ENCODE measurements at places on chromosomes 4 and X.

- DNase-seq: no peak
Observed at GRCh38 chr4:182862141-182862875, 54.9 kb downstream of the DCTD start.

- DNase-seq: no peak
Observed at GRCh38 chr4:68176904-68177303, 47.2 kb upstream of the TMPRSS11F start.

DNA sequence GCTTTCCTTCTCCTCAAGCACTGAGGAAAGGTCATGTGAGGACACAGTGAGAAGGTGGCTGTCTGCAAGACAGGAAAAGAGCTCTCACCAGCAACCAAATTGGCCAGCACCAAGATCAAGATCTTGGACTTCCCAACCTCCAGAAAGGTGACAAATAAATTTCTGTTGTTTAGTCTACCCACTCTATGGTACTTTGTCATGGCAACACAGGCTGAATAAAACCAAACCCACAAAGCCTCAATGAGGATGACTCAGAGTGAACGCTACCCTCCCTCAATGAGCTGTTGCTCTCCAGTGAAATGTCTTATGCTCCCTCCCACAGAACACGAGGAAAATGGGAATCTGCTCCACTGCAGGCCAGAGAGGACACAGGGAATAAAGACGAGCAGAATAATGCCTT, 244.1 kb downstream of the RAB28 start:
- DNase-seq: no peak

DNA sequence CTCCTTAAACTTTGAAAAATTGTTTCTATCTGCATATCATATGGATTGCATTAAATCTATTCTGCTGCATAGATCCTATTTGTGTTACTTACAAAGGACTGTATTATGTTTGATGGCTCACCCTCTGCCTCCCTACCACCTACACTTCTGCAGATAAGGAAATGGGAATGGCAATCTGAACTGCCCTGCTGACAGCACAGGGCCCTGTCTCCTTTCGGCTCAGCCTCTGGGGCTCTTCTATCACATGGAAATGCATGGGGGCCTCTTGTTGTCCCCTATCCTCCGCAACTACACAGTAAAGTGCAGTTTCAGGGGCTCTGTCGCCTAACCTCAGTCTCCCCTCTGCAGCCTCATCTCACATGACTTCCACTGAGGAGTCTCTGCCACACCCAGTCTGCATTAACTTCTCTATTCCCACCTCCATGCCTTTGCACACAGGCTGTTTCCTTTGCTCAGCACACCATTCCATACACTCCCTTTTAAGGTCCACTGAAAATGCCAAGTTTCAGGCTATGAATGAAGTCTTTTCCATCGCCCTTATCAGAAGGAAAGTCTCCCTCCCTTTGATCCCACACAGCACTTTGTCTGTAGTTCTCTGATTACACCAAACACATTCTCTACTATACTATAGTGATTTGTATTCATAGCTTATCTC, 12.5 kb downstream of the RELL1 start:
- no peak for DNase-seq

DNA sequence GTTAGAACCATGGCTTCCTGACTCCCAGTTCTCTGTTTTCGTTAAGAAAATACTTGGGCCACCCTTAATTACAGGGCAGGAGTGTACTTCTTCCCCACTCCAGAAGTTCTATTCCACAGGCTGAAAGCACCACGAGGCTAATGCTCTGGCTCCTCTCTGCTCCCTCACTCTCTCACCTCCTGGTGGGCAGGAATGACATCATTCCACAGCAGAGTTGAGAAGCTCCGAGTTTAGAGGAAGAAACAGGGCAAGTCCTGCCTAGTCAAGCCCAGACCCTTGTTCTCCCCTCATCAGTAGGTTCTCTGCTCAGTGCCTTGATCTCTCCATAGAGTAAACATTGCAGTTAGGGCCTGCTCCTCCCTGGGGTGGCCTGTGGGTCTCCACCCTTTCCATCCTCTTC, 343.8 kb upstream of the CLNK start:
- DNase-seq: no peak

DNA sequence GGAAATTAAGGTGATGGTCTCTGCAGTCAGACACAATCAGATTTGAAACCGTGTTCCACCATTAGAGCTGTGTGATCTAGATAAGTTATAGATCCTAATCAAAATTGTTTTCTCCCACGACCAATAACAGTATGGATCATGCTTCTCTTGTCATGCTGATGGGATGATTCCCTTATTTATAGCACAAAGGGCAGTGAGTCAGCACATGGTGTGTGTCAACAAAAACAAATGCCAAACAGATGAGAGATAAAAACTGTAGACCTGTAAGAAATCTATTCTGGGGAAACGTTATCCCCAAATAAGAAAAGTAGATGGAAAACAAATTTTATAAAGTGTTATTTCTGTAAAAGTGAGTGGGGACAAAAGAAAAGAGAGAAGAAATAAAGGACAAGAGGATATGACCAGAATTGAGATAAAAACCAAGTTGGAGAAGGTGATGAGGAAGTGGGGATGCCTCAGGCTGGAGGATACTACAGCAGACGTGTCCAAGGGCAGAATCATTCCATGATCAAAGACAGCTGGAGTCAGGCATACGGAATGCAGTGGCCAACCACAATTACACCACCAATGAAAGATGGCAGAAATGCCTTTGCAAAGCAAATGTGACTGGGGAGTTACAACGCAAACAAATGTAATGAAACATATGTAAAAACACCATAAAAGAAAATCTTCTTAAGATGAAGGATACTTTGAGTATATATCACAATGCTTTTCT, 377.8 kb upstream of the PRKX start:
- DNase-seq: no peak

GRCh38 chr4:6504900-6505496, 32.6 kb upstream of the PPP2R2C start:
- no peak for DNase-seq
